Stimulated activated CD8-positive, alpha-beta memory T cell treated with anti-CD3 and anti-CD28 coated beads, Interleukin-15, amount 100 ng/mL, for 24 hours (primary cell): ENCODE measurements at places on chromosomes 4 and X.

DNA sequence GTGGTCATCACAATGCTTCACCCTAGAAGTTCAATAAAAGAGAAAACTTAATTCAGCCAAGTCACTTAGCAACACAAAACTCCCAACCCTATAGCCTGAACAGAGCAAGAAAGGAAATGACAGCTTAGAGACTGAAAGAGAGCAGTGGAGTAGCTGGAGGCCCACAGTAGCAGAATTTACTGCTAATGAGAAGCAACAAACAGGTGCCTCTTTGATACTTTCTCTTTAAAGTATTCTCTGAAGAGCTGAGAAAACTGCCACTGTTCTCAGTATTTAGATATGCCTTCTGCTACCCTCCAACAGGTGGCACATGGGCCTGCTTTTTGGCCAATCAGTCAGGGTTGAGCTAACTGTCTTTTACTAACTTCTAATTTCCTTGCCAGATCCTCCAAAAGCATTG is 240.0 kb downstream of the GPC3 start:
- no peak for DNase-seq

GRCh38 chr4:70589785-70590184 is 2.3 kb upstream of the AMBN start:
- no peak for DNase-seq

DNA sequence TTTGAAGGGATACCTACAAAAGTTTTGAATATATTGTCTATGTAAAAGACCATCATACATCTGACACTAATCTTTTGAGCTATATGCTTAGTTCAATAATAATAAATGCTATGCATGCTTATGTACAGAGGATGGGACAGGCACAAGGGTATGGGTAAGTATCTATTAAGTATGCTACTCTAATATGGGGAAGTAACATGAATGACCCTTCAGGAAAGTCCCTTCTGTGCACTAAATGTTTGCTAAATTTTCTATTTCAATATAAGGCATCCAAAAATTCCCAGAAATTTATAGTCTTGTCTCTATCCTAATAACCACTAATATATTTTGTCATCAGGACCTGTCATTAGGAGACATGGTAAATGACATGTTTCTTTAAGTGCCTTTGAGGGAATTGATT is 19.0 kb downstream of the ATP8A1 start:
- no peak for DNase-seq

DNA sequence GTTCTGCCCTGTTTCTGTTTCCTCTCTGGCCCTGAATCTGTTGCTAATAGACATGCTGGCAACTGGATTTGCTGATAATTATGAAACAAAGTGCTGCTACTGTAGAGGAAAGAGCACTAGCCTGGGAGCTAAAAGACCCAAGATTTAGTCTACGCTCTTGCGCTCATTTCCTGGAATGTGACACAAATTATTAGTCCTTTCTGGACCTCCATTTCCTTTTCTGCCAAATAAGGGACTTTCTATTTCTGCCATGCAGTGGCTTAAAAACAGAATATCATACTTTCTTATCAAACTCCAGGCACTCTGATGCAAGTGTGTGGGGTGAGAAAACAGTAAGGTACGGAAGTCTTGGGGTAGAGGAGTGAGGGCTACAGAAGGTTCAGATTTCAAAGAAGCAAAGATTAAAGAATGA is 48.3 kb upstream of the GPR174 start:
- no peak for DNase-seq

- DNase-seq: no peak
These were observed 26.9 kb downstream of the XK start for GRCh38 chrX:37712458-37712857.

DNA sequence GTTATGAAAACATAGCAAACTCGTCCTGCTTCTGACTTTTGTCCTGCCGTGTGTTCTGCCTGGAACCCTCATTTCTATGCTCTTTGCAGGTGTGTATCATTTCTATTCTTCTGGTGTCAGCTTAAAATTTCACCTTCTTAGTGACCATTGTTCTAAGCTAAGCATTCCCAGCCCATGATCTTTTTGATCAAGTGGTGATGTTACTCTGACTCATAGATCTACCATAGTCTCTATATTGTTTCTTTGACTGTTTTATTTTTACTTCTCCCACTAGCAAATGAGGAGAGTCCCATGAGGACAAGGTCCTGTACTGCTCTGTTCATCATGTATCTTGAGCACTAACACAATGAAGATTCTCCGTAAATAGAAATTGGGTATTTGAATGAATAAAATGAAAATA is 14.1 kb upstream of the CXCL6 start:
- DNase-seq: no peak

GRCh38 chr4:56748271-56748670 is 67.2 kb upstream of the HOPX start:
- no peak for DNase-seq

DNA sequence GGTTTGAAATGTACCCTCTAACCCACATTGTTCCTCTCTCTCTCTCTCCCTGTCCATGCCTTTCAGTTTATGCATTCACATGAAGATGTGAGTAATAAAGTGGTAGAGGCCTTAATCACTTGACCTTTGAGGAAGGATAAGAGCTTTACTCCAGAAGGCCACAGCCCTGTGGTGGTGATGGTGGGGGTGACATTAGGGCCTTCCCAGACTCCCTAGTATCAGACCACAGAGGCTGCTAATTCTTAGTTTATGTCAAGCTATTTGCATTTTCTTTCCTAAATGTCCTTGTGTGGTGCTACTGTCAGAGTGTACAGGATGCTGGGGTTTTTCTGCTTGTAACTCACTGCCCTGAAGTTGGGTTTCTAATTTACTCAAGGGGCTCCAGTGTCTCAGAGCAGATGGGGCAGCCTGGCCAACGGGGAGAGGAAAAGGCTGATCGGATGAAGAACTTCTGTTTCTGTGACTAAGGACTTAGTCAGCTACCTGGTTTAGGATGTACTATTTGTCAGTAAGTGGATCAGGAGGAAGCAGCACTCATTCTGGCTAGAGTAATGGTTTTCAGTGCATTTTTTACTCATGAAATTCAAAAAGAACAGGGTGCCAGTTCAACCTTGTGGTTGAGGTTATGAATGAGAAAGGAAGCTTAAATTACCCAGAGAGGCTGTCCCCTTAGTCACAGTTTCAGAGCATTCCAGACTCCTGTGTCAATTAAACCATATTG is 509.6 kb upstream of the DIPK2B start:
- DNase-seq: no peak

DNA sequence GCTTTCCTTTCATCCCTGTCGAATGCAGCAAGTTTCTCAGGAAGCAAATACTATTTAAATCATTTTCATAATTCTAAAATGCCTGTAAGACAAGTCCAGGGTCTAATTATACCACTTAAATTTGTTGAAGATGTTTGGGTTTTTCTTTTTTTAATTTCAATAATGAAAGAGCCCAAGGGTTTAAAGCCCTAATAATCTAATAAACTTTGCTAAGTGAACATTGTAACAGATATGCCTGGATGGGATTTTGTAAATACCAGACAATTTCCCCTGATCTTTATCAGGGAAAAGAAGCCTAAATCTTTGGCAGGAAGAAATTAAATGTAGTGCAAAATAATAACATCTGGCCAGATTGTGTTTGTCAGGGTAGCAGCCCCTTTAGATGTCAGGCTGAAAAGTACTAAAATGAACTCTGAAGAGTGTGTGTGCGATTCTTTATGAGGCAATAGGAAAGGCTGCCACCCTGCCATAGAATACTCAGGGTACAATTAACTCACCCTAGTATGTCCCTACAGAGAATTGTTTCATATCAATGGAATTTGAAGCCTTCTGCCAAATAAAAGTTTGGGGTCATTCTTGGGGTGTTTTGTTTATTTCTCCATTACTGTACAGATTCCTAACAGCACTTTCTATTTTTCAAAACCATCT is 45.6 kb downstream of the GPC3 start:
- DNase-seq: no peak

GRCh38 chr4:138330531-138330930 is 88.4 kb upstream of the SLC7A11 start:
- DNase-seq: no peak

GRCh38 chr4:167544391-167544790 is 310.1 kb upstream of the SPOCK3 start:
- DNase-seq: no peak
